NCI-H1092 (cell line): ENCODE measurements at places on chromosomes 1 and 21.

DNA sequence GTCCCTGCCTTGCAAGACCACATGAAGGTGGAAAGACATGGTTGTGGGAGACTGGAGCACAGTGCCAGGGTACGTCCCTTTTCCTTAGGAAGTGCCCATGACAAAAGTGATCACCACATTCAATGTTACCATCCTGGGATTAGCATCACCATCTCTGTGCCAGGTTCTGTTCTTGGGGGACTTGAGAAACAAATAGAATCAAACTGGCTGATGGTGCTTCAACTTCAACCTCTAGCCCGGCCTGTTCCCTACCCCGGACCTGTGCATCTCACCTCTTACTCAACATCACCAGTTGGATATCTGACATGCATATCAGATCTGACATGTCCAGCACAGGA lies 153.3 kb downstream of the GRIK3 start:
- DNase-seq = no peak

DNA sequence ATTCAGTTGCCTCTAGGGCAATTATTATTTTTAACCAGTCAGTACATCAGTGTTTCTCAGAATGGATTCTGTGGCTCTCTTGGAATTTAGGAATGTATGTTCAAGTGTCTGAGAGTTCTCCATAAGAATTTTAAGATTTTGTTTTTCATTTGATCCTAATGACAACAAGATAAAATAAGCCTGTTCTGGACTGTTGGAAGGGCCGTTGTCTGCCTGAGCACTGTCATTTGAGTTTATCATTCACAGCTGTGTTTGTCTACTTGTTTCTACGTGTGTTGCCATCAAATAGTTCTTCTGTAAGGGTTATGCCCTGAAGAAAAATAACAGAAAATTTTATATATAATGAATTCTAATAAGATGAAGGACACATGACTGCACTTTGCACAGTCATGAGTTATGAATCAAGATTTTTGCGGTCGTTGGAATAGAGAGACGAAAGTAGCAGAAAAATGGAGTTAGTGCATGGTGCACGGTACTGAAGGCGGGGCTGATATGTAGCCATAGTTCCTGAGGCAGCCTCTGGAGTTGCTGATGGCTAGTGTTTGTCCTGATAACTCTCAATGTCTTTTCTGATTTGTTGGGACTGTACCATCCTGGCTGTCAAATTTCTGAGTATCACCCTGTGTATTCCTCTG lies 92.5 kb downstream of the NOS1AP start:
- no peak for DNase-seq

- DNase-seq = no peak
Measured at GRCh38 chr1:160748878-160749269, 9.8 kb downstream of the SLAMF7 start.

- no peak for DNase-seq
Measured at GRCh38 chr1:3609769-3610526, 1.4 kb downstream of the MEGF6 start.

DNA sequence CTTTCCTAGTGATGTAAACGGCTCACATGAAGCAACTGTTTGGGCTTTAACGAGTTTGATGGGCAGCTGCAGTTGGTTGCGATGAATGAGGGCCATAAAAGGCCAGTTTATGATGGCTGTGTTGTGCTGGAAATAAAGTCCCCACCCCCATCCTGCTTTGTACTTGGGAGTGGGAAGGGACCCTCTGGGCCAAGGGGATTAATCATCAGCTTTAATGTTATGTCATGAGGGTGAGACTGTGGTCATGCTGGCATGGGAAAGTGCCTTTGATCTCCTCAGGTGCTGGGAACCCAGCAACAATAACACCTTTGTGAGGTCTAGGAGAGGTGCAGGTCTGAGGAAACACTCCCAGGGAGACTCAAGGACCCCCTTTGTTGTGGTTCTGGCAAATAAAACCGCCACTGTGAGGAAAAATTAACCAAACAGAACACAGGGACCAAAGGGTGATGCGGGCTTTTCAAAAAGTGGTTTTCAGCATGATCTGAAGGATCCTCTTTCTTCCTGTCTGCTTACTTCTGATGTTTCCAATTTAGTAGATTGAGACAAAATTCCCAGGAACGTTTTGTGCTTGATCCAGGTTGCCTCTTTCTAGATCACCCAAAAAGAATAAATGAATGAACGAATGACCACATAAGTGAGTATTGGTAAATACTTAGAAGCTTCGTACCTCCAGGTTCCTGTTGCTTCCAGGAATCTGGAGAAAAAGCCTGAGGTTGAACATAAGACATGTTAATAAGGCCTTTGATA lies 257.8 kb upstream of the HOOK1 start:
- DNase-seq = no peak

DNA sequence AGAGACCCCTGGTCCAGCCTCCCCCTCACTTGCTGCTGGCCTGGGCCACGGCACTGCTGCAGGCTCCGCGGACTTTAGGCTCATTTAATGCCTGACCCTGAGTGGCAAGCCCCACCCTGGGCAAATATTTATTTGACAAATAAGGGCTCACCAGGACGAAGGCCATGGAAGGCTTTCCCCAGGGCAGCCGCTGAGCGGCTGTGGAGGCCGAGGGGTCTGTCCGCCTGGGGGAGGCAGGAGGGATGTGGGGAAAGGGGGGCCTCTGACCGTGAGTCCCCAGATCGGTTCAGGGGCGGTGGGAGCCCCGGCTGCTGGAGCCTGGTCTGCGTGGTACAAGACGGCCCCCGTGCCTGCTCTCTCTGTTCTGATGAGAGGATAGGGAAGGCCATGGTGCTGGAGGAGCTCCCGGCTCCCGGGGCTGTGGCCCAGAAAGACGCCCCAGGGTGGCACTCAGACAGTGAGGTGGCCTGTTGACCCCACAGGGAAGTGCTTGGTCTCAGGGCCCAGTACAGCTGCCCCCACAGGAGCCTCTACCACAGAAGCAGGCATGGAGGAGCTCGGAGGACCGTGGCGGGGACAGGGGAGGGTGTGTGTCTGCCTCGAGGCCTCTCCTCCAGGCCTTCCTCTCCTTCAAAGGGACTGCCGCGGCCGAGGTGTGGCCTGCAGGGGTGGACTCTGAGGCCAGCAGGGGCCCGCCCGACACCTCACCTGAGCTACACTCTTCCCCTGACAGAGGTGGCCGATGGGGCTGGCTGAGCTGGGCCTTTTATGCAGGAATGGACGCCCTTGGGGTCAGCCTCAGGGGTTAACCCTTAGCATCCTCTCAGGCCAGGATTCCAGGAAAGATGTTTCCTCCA lies 9.1 kb upstream of the C1orf159 start:
- DNase-seq = no peak

DNA sequence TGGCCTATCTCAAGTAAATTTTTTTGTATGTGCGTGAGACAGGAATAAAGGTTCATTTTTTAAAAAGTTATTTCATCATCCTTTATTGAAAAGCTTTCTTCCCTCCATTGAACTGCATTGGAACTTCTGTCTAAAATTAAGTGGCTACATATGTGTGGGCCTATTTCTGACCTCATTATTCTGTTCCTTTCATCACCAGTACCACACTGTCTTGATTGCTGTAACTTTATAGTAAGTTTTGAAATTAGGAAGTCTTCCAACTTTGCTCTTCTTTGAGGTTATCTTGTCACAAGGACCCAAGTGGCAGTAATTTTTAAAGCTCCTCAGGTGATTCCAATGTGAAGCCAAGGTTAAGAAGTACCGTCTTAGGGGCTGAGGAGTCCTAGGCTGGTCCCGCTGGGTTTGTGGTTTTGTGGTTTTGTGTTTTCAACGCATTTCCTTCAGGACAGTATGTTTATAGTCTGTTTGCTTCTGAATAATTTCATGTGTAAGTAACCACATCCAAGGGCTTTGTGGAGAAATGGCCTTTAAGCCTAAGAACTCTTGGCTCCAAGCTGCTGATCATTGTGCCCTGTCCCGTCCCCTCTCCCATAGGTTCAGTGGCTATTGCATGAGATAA lies 12.4 kb upstream of the SCAF4 start:
- DNase-seq = no peak

GRCh38 chr1:156244126-156244525 lies 2.1 kb downstream of the BGLAP start:
- no peak for DNase-seq

DNA sequence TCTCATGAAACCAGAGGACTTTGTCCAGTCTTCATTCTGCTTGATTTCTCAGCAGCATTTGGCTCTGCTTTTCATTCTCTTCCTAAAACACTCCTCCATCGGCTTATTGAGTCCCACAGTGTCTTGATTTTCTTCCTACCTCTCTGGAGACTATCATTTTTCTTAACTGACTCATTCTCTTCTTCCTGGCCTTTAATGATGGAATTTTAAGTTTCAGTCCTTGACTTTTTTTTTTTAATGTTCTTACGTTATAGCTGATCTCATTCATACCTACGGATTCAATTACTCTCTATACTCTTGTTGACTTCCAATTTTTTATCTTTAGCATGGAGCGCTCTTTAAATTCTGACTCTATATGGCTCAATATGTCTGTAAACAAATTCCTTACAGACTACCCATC lies 111.1 kb downstream of the NEK7 start:
- DNase-seq = no peak

DNA sequence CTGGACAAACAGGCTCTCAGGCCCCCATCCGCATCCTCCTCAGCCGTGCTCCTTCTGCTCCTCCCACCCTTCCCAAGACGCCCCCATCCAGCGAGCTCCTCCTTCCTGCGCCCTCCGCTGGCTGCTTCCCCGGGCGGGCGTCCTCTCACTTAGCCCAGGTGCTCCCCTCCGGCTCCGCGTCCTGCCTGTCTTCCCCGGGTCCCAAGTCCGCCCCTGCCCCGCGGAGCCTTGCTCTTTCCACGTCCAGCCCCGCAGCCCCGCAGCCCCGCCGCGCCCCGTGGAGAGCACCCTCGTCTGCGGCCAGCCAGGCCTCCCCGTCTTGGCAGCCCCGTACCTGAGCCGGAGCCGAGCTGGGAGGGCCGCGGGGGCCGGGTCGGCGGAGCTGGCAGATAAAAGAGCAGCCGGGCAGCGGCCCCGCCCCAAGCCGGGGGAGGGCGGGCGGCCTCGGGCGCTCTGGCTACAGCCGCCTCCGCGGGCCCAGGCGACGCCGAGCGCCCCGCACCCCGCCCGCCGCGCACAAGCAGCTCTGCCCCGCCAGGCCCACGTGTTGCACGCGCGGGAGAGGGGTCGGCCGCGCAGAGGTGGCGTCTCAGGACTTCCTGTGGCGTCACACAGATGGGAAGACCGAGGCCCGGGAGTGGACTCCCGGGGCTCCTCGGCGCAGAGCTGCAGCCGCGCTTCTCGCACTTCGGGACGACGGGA lies at the start of gene PAQR7:
TSS of gene PAQR7 (minus strand) at position 555 of the 702 bp plus-strand sequence. CDS start 11,869 bp downstream, outside the sequence.
- DNase-seq = peak; percentile 73

GRCh38 chr1:84853741-84854721 lies 39.0 kb downstream of the LPAR3 start:
- DNase-seq = no peak
